ENCODE measurements at places on chromosomes 5 and 9.

GRCh38 chr9:125432715-125433385 is 171.2 kb downstream of the GAPVD1 start:
- DNase-seq: no peak

DNA sequence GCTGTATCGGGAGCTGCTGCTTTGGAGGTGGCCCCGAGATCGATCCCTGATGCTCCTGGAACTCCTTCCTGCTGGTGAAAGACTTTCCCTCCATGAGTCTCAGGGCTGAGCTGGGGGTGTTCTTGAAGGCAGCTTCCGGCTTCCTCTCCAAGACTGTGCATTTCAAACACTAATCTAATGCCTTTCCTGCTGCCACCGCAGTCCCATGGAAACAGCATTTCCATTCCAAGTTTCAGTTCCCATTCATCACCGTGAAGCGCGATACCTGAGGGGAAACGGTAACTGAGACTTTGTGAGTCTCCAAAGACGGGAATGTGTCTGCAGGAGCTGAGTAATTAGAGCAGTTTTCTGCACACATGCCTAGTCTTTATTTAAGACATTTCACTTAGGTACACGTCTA is 230.1 kb downstream of the PAX5 start:
- DNase-seq: no peak

- DNase-seq: no peak
These were observed 32.2 kb downstream of the LNPEP start for GRCh38 chr5:96968074-96968473.

- no peak for DNase-seq
These were observed 143.7 kb downstream of the ACER2 start for GRCh38 chr9:19552282-19553105.

- no peak for DNase-seq
These were observed 126.5 kb downstream of the RMI1 start for GRCh38 chr9:84107081-84107480.
